ENCODE measurements at places on chromosomes 1 and 21. TPM values are rescaled to one million over a fixed set of nuclear protein-coding genes. Genes with fewer than 3 reads are reported as not detected.

ANGPTL7 gene
- total RNA-seq = not detected

S1PR1 gene
- total RNA-seq = 0.07 TPM

SAMSN1 gene
- total RNA-seq = not detected

TAS1R3 gene
- 0.12 TPM for total RNA-seq

MNDA gene
- not detected for total RNA-seq

BEST4 gene
- total RNA-seq = 0.26 TPM

HOOK1 gene
- total RNA-seq = 0.31 TPM

RIPPLY3 gene
- total RNA-seq = 0.71 TPM

A3GALT2 gene
- total RNA-seq = not detected

CLCA1 gene
- not detected for total RNA-seq

OR2T11 gene
- not detected for total RNA-seq

TAL1 gene
- not detected for total RNA-seq

All from A549 treated with ZK216348 at 1 μM for 4 hours (cell line).